ENCODE measurements at places on chromosomes 7 and 10.

DNA sequence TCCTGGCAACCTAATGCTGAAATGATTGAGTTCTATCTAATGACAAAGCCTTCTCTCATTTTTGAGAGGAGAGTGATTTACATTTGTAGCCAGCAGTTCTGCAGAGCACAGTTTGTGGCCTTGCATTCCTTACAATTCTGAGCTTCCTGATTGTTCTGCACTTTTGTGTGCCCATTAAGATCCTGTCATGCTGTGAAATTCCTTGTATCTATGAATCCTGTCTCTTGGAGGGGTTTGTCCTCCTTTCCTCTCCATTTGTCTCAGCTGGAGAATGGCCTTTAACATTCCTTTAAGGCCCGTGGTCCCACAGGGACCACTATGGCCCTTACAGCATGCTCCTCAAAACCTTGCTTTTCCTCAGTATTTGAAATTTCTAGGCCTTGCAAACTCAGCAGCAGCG, 10.4 kb downstream of the KLHL7 start:
- no peak for DNase-seq

DNA sequence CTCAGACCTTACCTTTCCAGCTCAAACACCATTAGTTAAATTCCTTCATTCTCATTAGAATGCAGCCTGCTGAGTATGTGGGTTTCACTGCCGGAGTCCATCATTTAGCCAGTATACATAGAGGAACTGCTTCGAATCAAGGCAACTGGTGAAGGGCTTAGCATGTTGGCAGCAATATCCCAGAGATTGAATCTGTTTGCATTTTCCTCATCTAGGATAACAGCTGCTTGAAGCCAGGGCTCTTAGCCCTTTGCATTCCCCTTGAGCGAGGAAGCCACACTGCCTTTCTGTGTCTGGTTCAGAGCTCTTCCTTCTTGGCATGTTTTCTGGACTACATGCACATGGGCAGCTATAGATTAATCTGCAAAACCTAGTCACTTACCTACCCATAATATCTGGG, 14.7 kb downstream of the NODAL start:
- no peak for DNase-seq

- DNase-seq: no peak
Measured at GRCh38 chr10:37681617-37681999, 175.8 kb downstream of the ZNF248 start.

DNA sequence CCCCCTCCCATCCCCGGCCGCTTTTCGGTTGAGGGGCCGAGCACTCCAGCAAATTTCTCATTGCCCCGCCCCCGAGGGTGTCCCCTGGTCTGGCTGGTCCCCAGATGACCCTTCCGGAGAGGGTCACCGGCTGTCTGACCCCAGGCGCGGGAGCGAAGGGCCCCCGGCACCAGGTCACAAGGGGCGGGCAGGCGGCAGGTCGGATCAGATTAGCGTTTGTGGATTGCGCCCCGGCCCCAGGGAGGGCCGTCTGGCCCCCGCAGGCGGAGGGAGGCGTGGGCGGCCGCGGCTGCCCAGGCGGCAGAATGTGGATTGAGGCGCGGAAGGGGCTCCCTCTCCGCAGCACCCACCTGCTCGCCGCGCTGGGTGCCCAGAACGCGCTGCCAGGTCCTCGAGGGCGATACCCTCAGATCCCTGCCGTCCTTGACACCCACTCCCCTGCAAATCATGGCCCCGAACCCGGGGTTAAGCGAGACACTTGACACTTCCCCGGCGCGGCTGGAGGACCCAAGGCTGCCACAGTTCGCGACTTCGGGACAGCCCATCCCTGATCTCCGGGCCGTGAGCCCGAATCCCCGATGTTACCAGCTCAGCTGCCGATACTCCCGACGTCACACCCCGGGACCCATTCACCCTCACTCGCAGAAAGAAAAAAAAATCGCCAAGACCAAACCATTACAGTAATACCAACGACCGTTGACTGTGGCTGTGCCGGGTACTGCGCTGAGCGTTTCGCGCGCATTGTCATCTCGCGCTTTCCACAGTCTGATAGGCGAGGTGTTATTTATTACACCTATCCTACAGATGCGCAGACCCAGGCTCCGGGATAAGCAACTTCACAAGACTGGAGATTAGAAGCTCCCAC, 953 bp downstream of the NODAL start:
- no peak for DNase-seq

- DNase-seq: no peak
Measured at GRCh38 chr7:35185908-35186731, 67.8 kb downstream of the TBX20 start.

GRCh38 chr7:50507898-50508470, 57.2 kb downstream of the DDC start:
- DNase-seq: no peak

DNA sequence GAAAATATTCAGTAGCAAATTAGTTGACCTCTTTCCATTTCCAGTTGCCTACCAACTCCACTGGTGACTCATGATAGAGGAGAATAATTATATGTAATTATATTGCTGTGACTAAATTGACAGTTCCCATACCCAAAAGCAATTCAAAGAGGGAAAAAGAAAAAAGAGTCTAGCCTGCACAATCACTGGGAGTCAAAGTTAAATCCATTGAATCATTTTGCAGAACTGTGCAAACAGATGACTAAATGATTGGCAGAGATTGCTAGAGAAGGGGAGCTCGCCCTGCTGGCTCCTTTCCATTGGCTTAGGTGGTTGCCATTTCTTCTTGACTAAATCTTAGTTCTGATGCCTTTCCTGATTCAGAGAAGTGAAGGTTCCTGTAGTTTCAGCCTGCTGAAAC, 1228.6 kb upstream of the SORCS1 start:
- no peak for DNase-seq

- DNase-seq: no peak
Measured at GRCh38 chr7:91517201-91517785, 253.1 kb downstream of the FZD1 start.

GRCh38 chr7:727806-728460, 852 bp upstream of the PRKAR1B start:
- no peak for DNase-seq

GRCh38 chr10:105121743-105122142, 480.7 kb downstream of the SORCS3 start:
- no peak for DNase-seq

DNA sequence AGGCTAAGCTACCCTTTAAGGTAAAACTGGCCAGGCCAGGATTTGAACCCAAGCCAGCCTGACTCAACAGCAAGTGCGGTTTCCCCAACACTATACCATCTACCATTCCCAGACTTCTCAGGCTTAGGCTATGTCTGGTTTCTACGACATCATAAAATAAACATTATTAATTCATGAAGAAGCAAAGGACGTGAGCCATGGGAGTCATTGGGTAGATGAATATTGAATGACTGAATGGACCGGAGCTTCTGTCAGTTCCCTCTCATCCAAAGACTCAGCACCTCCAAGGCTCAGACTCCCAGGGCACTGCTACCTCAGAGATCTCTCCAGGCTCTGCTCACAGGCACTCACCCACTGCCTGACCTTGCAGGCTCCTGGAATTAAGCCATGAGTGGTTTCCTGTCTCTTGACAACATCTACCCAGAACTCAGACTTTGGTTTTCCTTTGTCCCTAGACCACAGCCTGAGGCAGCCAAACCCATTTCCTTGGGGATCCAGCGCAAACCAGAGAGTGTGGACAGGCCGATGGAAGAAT, 64.6 kb upstream of the STEAP1B start:
- DNase-seq: no peak

DNA sequence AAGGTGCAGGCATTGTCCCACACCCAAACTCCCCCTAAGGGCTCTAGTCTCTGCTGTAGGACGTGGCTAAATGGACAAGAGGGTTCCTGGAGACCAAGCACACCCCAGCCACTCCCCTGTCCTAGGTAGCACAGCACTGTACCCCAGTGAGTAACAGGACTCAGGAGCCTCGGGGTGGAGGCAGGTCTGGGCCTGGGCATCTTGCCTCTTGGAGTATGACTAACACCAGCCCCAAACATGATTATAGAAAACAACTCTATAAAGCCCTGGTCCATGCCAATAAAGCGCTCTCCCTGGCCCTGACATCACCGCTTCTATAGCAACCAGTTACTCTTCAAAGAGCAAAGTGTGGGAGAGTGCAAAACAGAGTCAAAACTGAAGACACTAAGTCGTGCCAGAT, 195.0 kb downstream of the CALN1 start:
- DNase-seq: no peak

DNA sequence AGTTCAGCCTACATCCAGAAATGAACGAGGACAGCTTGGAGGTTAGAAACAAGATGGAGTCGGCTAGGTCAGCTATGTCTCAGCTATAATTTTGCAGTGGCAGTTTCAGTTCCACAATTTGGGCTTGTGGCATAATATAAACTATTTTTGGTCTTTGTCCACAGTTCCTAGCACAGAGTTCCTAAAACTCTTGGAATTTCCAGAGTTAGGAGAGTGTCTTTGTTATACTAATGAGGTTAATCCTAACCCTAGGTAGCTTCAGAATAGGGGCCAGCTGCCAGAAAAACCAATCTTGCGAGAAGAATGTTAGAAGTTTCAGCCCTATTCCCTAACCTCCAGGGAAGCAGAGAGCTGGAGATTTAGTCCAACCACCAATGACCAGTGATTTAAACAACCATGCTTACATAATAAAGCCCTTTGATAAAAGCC, 131.9 kb downstream of the AKR1D1 start:
- DNase-seq: no peak

DNA sequence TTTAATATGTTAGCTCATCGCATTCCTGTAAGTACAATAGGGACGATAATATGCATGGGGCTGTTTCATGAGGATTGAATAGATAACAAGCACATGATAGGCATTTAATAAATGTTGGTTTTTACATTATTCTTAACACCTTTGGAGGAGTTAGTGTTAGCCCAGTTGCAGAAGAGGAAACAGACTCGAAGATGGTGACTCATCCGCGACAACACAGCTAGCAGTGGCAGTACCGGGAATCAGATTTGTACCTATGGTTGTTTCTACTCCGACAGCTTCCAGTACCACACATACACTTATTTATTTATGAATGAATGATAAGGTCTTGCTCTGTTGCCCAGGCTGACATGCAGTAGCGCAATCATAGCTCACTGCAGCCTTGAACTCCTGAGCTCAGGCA, 2.9 kb downstream of the LRMDA start:
- no peak for DNase-seq
